Epithelial cell of prostate (primary cell): ENCODE measurements at places on chromosomes 16 and 17.

- DNase-seq, result no peak
Observed at GRCh38 chr17:42340691-42341127, 47.5 kb downstream of the STAT3 start.

GRCh38 chr17:39400547-39401411 lies 647 bp downstream of the FBXL20 start:
- no peak for DNase-seq

- DNase-seq, result no peak
Observed at GRCh38 chr17:80082403-80083135, 18.8 kb upstream of the GAA start.

DNA sequence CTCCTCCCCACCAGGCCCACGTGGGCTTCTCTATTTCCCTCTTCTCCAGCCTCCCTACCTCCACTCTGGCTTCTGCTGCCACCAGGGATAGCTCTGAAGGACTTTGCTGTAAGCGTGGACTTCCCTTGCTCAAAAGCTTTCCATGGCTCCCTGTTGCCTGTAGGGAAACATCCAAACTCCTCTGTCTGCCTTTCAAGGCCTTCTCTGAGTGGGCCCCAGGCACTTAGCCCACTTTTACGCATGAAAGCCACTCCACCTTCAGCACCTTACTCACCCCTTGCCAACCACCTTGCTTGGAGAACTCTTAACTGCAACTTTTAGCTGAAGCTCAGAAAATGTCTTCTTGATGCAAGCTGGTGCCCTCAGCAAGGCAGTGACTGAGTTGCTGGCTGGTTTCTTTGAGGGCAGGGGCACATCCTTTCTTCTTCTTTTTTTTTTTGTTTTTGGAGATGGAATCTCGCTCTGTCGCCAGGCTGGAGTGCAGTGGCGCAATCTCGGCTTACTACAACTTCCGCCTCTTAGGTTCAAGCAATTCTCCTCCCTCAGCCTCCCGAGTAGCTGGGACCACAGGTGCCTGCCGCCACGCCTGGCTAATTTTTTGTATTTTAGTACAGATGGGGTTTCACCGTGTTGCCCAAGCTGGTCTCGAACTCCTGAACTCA lies 52.0 kb upstream of the DLX4 start:
- DNase-seq, result no peak

- peak; percentile 57 for DNase-seq
Observed at GRCh38 chr17:45431531-45432404, 902 bp downstream of the ARHGAP27 start.

GRCh38 chr17:72175263-72175662 lies 54.4 kb downstream of the SOX9 start:
- DNase-seq, result no peak

DNA sequence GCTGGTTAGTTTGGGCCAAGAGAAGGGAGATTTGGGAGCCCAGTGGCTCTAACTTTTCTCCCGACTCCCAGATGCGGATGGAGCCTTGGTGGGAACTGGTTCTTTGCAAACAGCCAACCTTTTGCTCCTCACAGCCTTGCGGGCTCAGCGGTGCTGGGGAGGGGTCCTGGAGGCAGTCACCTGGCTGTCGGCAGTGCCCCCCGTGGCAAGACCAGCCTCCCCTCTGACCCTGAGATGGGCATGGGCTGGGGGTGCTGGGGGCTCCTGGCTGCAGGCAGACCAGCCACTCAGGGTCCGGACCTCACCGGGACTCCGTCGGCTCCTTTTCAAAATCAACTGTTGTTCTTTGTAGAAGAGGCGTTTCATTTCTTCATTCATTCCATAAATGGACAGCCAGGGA lies 21.7 kb upstream of the GSE1 start:
- DNase-seq, result no peak

DNA sequence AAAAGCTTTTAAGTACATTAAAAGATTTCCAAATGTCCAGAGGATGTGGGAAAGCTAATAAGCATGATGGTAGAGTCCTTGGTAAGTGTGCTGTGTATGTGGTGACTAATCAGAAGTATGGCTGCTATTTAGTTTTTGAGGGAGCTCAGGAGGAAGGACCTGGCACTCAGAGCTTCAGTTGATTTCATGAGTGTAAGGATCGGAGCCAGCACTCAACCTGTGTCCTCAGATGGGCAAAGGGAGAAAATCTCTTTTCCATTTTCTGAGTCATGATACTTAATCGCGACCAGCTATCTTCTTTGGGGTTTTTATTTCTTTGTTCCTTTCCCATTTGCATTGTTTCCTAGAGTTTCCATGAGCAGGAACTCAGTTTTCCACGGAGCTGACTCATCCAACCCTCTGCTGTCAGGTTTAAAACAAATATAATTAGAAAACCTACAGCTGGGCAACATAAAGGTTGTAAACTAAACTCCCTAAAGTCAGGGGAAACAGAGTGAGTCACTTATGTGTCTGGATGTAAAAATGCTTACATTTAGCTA lies 125.4 kb downstream of the MAP2K6 start:
- DNase-seq, result no peak

DNA sequence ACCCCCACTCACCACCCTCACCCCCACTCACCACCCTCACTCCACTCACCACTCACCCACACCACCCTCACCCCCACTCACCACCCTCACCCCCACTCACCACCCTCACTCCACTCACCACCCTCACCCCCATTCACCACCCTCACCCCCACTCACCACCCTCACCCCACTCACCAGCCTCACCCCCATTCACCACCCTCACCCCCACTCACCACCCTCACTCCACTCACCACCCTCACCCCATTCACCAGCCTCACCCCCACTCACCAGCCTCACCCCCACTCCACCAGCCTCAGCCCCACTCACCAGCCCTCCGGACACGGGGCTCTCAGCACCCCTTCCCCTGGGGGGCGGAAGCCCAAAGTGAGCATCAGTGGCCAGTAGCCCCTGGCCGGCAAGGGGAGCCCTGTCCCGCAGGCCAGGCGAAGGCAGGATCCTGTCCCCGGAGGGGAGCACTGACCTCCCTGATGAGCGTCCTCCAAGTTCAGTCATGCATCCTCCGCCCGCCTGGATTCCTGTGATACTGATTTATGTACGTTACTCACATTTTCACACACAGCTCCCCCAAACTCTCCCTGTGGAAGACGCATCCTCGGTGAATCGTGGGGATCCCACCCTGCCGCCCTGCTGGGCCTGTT lies 18.0 kb upstream of the C1QTNF8 start:
- no peak for DNase-seq

DNA sequence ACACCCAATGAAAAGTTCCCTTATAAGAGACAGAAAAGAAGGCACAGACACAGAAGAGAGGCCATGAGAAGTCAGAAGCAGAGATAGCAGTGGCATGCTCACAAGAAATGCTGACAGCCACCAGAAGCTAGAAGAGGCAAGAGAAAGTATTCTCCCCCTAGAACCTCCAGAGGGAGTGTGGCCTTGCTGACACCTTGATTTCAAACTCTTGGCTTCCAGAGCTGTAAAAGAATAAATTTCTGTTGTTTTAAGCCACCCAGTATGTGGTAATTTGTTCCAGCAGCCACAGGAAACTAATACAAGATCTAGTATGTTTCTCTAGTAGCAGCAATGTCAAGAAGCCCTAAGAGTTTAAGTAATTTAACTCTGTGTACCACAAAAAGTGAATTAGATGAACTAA lies 87.2 kb upstream of the NOG start:
- no peak for DNase-seq

DNA sequence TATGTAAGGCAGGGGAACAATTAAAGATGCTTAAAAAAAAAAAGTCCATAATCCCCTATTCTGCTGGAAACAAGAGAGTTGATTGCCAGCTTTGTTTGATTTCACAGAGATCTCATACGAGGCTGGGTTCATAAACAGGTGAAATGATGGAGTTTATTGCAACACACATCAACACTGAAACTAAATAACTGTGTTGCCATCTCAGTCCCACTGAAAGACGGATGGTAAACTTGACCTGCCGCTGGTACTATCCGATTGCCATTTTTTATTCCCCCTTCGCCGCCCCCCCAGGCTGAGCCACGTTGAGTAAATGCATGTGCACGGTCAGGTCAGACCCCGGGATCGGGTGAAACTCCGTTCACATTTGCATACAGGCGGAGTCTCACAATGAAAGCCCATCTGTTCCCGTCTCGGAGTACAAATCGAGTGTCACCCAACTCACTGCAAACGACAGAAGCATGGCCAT lies 119.2 kb downstream of the SKAP1 start:
- no peak for DNase-seq

GRCh38 chr17:5769593-5770354 lies 185.5 kb upstream of the NLRP1 start:
- DNase-seq, result no peak

DNA sequence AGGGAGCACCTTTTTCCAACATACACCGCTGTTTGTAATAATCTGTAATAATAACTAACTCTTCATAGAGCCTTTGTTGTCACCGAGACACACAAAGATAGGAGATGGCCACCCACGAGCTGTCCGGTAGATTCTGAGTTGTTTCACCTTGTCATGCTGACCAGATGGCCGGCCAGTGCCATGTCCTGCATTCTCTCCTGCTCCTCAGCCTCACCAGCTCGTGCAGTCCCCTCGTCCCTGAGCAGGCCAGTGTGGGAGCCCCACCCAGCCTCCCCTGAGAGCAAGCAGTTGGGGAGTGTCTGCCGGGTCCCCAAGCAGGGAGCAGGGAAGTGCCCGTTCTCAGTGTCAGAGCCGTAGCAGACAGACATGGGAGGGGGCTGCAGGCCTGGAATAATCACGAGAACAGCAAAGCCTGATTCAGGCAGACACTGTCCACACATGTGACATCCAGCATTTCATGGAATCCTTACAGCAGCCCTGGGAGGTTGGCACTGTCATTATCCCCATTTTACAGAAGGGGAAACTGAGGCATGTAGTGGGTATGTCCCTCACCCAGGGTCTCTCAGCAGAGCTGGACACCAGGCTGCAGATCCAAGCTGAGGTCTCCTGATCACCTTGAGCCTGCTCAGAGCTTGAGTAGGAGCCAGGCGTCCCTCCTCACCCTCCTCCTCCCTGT lies 178.5 kb upstream of the CIBAR2 start:
- DNase-seq, result no peak

DNA sequence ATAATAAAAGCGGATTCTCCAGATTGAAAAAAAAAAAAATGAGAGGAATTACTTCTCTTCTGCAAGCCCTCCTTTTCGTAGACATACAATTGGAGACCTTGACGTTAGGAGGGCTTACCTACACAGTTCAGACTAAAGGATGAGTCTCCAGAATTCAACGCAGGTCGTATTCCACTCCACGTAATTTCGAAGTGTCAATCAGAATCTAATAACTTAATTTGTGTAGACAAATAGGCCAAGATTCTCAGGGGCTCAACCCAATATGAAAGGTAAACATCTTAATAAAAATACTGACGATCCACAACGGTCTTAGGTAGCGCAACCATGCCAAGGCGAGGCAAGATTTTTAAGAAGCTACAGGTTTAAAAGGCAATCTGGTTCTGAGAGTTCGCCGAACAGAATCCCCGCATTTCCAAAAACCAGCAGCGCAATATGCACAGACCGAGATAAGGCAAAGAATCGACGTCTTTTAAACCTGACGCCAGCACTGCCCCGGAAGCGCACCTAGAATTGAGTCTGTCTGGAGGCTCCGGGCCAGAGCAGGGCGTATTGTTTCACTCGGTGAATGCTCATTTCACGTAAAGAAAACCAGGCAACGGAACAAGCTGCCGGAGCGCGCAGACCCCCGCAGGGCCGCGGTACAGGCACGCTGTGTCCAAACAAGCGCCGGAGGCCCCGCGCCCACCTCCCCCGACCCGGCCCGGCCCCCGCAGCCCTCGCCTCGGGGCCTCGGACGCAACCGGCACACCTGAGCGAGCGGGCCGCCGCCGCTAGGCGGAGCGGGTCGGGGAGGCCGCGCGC lies 623 bp downstream of the MBTPS1 start:
- no peak for DNase-seq

GRCh38 chr17:14033166-14033565 lies 36.1 kb upstream of the COX10 start:
- no peak for DNase-seq

- DNase-seq, result no peak
Observed at GRCh38 chr16:89444151-89444723, 46.1 kb downstream of the ANKRD11 start.

GRCh38 chr17:73291260-73291801 lies 20.5 kb downstream of the CDC42EP4 start:
- no peak for DNase-seq

DNA sequence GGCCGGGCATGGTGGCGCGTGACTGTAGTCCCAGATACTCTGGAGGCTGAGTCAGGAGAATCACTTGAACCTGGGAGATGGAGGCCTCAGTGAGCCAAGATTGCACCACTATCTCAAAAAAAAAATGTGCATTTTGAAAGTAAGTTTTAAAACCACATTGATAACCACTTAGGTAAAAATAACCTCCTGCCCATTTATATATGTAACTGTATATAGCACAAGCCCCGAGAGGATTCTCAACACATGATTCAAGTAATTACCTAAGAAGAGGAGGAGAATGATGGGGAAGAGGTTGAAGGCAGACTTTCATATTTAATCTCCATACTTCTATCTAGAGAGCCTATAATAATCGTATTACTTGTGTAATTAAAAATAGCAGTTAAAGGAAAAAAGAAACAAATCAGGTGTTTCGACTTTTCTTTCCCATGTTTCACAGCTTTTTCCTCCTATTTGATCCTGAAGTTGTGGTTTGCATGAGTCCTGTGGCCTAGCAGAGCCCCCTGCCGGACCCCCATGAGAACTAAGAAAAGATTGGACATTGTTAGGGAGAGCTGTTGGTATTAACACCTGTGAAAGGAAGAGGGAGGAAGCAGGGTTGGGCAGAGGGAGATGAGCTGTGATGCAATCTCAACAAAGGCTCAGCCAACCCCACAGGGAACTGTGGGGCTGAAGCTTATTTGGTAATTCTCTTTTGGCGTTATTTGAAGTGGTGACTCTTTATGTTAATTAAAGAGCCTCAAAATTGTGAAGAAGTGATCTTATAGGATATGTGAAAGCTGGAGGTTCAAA lies 22.1 kb downstream of the PMFBP1 start:
- DNase-seq, result no peak

GRCh38 chr17:63190821-63191370 lies 224.9 kb downstream of the TANC2 start:
- DNase-seq, result no peak

- no peak for DNase-seq
Observed at GRCh38 chr17:56290101-56290801, 137.0 kb downstream of the ANKFN1 start.

DNA sequence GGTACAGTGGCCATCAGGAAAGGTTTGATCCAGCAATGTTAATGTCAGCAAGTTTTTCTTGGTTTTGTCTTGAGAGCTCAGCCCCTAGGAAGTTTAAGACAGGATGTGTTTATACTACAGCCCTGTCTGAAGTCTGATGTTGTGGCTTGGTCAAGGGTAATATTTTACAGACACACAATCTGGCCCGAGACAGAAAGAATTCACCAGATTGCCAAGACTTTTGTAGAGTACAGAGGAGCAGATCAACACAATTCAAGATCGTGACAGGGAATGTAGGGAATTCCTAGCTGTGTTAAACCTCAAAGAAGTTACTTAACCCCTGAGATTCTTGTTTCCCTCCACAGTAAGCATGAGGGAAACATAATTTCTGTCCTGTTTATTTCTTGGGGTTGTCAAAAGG lies 63.1 kb downstream of the SHISA9 start:
- no peak for DNase-seq

GRCh38 chr17:61984821-61985220 lies 57.0 kb upstream of the INTS2 start:
- DNase-seq, result no peak
